ENCODE measurements at places on chromosomes 6 and 20. TPM values are rescaled to one million over a fixed set of nuclear protein-coding genes. Genes with fewer than 3 reads are reported as not detected.
A peak's percentile ranks its signal among the peaks of the same experiment; 100 is the strongest.

Gene ID4
- 3.5 TPM for total RNA-seq

- no peak for DNase-seq
Observed at GRCh38 chr6:129708496-129709195, 1.3 kb downstream of the ARHGAP18 start.

- no peak for DNase-seq
Observed at GRCh38 chr6:158284876-158285655, 27.2 kb upstream of the TULP4 start.

- DNase-seq = no peak
Observed at GRCh38 chr20:34058831-34059230, 53.2 kb downstream of the EIF2S2 start.

DNA sequence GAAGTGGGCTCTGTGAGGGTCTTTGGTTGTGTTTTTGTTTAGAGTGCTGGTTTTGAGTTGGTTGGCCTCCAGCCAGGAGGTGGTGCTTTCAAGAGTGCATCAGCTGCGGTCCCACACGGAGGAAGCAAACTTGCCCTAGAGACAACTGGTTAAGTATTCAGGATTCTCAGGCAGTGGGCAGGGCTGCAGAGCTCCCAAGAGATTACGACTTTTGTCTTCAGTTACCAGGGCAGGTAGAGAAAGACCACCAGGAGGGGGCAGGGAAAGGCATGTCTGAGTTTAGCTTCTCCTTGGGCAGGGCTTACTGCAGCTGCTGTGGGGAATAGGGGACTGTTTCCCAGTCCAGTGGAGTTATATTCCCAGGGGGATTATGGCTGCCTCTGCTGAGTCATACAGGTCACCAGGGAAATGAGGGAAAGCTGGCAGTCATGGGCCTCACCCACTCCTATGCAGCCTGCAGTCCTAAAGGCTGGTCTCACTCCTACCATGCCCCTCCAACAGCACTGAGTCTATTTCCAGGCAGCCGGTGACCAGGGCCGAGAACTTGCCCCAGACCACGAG, 64.3 kb downstream of the TTI1 start:
- DNase-seq = no peak

Gene TMEM244
- not detected for total RNA-seq

DNA sequence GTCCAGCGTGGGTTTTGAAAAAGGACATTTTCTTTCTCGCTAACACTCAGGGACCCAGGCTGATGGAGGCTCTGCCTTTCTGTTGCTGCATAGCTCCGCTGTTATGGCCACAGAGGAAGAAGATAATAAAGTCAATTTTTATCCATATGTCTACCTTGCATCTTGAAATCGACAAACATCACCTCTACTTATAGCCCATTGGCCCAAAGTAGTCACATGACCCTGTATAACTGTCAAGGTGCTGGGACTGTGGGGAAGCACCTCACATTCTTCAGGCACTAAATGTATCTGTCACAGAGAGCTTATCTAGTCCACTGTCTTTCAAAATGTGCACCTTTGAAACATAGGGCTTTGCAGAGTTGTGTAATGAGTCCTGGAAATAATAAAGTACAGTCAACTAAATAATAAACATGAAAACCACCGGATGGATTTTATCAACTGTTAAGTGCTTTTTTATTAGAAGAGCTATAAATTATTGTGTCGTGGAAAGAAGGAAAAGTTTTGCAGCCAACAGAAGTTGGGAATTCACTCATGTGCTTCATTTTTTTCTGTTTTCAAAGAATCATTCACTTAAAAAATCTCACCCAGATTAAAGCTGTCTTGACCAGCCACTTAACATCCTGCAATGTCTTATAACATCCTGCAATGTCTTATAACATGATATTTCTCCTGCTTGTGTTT, 47.7 kb upstream of the RCAN2 start:
- DNase-seq = no peak

GRCh38 chr6:11495565-11496145, 41.9 kb upstream of the TMEM170B start:
- DNase-seq = no peak

GRCh38 chr20:23419995-23420901, 1.0 kb downstream of the NAPB start:
- peak; percentile 70 for DNase-seq

Gene VPS52
- total RNA-seq = 54.1 TPM

GRCh38 chr6:111788379-111789276, 84.6 kb downstream of the FYN start:
- DNase-seq = no peak

DNA sequence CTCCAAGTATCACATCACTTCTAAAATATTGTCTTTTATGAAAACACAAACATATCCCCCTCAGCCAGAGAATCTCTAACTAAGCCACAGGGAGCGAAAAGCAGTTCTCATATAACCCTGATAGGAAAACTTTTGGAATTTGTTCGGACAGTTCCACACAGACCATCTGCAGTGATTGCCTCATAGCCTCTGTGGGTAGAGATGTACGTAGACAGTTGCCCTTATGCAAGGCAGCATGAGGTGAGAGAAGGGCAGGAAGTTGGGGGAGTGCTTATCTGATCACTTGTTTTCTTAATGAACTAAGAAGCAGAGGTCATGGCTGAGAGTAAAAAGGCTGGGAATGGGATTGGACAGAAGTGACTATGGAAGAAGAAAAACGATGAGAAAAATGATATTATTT, 39.6 kb downstream of the SLC23A2 start:
- no peak for DNase-seq

DNA sequence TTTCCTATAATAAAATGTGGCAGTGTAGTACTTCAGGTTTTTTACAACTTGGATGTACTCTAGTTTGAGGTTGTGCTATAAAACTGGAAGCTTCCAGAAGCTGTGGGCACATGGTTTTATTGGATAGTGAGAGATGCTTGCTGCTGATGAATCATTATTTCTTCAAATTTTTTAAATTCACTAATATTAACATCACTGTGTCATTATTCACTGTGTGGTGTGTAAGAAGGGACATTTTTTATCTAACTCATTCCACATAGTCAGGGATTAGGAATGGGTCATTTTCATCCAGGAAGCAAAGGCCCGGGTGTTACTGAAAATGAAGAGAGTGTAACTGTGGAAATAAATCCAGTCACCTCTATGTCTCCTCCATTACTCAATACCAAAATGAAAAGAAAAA, 421.0 kb downstream of the TENT5A start:
- no peak for DNase-seq

DNA sequence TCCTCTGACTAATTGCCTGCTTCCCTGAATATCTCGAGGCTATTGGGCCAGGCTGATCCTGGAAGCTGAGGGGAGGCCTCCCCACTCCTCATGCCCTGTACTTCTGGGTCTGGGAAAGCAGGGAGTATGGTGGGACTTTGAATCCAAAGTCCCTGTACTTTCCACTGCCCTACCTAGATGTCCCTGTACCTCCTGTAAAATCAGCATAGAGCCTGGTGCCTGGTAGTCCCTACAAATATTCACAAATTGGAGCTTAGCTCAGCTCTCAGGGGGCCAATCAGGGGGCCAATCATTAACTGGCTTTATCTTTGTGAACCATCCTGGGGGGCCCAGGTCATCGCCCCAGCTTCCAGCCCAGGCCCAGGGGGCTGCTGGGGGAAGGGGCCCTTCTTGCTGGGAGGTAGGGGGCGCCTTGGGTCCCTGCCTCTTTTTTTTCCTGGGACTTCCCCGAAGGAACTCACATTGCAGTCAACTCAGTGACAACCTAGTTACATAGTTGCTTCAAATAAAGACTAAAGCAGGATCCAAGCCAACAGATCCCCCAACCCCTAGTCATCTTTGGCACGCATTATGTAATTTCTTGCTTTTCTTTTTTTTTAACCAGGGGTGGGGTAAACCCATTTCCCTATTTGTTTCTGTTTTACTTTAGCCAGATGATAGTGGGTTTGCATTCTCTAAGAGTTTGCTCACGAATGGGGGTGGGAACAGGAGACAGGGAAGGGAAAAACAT, 6.9 kb upstream of the VEGFA start:
- DNase-seq = peak; percentile 58

- no peak for DNase-seq
Observed at GRCh38 chr6:116500969-116501433, 10.4 kb upstream of the CALHM5 start.

- peak; percentile 74 for DNase-seq
Observed at GRCh38 chr6:33160728-33161344, 31.4 kb downstream of the COL11A2 start.

GRCh38 chr6:160004419-160005175, 35.7 kb downstream of the IGF2R start:
- no peak for DNase-seq

DNA sequence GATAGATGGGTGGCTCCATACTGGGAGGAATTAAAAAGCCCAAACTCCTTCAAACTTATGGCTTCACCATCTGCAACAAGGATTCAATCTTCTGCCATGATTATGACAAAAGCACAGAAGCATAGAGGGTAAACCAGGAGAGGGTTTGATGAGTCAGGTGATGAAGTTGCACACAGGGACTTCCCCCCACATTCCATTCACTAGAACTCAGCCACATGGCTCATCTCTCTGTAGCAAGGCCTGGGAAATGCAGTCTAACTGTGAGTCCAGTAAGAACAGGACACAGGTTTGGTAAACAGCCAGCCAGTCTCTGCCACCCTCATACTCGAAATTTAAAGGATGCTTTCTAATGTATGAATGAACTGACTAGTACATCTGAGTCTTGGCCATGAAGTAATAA, 142.9 kb downstream of the HIVEP2 start:
- no peak for DNase-seq

Gene GNMT
- total RNA-seq = 0.33 TPM

- no peak for DNase-seq
Observed at GRCh38 chr6:134122775-134123174, 70.4 kb upstream of the SLC2A12 start.

Gene KCNK15
- not detected for total RNA-seq

All from H7 (cell line).